ENCODE measurements at places on chromosomes 2 and 18.

GRCh38 chr2:216713691-216714336 lies 18.5 kb upstream of the IGFBP5 start:
- no peak for DNase-seq

GRCh38 chr2:217667512-217667911 lies 335.3 kb downstream of the TNS1 start:
- no peak for DNase-seq

DNA sequence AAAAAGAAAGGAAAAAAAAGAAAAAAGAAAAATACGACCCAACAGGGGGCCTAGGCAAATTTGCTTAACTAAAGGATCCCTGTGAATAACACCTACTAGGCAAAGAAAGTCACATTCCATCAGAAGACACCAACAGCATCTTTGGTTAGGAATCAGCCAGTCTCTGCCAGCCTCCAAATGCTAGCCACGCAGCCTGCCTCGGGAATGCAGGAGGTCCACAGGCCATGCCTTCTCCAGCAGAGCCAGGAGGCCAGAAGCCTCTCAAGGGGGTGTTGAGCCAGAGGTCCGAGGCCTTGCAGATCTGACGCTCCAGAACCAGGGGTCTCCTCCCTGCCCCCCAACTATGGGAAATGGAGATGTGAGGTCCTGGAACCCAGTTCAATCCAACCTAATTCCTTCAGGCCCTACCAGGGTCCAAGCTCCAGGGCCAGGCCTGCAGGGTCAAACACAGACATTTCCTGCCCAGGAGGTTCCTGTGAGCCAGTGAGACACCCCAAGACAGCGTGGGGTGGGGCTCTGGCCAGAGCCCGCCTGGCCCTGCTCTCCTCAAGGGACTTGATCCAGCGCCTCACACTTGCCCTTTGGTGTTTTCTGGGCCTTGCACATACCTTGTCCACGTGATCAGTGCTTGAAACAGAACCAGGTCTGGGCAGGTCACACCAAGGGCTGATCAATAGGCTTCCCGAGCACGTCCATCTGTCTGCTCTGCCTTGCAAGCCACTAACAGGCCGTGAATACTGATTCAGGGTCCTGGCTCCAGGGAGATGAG lies 289.6 kb upstream of the ID2 start:
- DNase-seq, result no peak

GRCh38 chr2:191597186-191597751 lies 80.7 kb upstream of the NABP1 start:
- no peak for DNase-seq

- DNase-seq, result no peak
Measured at GRCh38 chr2:187497858-187498463, 49.9 kb upstream of the CALCRL start.

- DNase-seq, result no peak
Measured at GRCh38 chr18:57209713-57210106, 62.8 kb downstream of the BOD1L2 start.

- no peak for DNase-seq
Measured at GRCh38 chr2:196515051-196515450, 124.5 kb upstream of the CCDC150 start.

DNA sequence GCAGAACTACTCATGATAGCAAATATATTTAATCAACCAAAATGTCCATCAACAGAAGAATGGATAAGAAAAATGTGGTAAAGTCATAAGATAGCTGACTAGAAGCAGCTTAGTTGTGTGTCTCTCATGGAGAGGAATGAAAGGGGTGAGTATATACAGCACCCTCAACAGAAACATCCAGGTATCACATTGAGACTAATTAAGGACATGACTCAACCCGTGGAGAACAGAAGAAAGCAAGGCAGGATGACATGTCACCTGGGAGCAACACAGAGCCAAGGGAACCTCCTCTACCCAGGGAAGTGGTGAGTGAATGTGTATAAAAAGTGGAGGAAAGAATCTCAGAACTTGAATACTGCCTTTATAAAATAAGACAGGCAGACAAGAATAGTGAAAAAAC lies 1695.0 kb upstream of the CELF4 start:
- DNase-seq, result no peak

GRCh38 chr2:226227341-226227740 lies 572.3 kb downstream of the IRS1 start:
- no peak for DNase-seq

- DNase-seq, result no peak
Measured at GRCh38 chr18:40148960-40149359, 1806.1 kb upstream of the PIK3C3 start.

GRCh38 chr2:162887087-162887486 lies 48.5 kb upstream of the KCNH7 start:
- DNase-seq, result no peak

- no peak for DNase-seq
Measured at GRCh38 chr2:191358325-191359025, 113.3 kb downstream of the MYO1B start.

DNA sequence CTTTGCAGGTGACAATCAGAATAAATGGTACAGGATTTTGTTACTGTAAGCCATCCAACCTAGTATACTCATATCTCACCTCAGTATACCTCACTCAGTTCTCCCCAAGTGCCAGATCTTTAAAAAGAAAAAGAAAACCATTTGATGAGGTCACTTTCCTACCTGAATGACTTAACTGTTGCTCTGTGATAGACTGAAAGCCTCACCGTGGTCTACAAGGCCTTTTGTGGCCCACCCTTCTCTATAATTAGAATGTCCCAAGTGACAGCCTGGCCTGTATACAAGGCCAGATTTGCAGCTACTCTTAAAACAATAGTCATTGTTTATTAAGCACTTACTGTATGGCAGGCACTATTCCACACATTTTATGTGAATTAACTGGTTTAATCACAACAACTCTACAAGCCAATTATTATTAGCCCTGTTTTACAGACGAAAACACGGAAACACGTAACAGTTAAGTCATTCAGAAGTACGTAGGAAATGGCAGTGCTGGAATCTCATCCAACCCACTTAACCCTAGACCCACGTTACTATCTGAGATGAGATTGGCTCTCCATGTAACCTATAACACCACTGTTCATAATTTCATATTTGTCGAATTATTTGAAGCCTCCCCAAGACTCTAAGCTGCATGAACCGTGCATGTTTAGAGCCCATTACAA lies 28.3 kb downstream of the PKP4 start:
- no peak for DNase-seq

DNA sequence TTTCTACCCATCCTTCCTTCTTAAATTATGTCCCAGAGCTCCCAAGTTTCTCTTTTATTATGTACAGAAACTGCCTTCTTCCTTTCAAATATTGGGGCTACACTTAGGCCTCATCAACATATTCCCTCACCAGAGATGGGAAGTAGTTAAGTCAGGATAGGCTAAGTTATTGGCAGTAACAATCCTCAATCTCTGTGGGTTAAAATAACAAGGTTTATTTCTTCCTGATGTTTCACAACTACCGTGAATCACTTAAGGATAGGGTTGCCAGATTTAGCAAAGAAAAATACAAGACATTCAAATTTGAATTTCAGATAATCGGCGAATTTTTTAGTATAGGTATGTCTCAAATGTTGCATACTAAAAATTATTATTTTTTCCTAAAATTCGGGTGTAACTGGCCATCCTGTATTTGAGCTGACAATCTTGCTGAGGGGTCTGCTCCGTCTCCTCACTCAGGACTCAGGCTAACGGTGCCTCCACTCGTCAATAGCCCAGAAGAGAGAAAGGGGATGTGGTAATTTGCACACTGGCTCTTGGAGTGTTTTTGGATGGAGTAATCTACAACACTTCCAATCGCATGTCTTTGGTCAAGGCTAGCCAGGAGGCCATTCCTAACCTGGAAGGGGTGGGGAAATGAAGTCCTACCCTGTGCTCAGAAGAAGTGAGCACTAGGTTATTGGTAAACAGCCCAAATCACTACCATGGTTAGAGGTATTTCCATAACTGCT lies 91.7 kb downstream of the ACTR3 start:
- no peak for DNase-seq

DNA sequence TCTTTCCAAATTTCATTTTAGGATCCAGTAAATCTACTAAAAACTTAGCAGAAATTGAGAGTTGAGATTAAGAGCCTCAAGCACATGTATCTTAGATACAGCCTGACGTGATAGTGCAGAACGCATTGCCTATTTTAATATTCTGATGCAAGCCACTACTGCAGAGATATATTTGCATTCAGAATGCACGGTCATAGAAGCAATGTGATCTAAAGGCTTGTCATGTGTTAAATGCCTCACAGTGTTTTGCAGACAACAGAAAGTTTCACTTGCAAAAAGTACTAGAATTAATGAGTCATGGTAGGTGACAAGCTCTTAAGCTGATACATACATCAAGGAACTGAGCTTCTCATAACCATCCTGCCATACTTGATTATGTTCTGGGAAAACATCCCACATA lies 886.7 kb upstream of the CHAC2 start:
- no peak for DNase-seq

GRCh38 chr2:19123556-19123955 lies 234.9 kb downstream of the OSR1 start:
- DNase-seq, result no peak

DNA sequence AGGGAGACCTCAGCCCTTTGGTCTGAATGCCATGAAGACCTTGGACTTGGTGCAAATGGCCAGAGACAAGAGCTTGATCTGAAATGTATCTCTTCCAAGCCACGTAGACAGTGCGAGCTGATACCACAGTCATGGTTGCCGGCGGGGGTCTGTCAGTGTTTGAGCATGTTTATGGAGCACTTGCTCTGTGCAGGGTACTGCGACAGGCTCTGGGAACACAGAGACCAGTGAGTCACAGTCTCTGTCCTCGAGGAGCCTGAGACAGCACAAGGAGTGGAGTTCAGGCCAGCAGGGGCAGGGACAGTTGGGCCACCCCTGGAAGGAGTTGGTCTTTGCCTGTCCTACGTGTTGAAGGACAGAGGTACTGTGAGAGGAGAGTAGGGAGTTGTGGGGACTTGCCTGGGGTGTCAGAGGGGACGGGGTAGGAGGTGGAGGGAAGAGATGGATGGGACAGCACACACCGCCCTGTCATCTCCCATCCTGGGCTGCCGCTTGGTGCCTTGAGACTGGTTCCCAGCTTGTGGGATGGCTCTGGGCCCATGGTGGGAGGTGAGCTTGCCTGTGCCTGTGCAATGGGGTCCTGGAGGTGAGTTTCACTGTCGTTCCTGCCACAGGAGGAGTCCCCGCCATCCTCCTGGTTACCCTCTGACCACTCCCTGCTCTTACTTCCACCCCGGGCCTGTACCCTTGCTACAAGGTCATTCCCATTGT lies 39.5 kb downstream of the ATP6V1C2 start:
- no peak for DNase-seq

DNA sequence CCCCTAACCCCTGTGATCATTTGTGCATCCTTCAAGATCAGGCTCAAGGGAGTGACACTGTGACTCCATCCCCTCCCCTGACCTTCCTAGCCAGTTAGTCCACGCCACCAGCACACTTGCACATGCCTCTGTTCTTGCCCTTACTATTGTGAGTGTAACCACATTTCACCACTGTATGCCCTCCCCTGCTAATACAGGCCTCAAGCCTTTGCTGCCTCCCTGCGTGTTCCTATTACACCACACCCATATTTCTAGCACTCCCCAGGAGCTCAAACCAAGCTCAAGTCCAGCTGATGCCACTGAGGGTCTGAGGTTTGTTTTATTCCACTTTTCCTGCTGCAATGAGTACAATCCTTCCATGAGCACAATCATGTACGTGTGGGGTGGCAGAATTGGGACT lies 288.9 kb upstream of the FBXO11 start:
- DNase-seq, result no peak

DNA sequence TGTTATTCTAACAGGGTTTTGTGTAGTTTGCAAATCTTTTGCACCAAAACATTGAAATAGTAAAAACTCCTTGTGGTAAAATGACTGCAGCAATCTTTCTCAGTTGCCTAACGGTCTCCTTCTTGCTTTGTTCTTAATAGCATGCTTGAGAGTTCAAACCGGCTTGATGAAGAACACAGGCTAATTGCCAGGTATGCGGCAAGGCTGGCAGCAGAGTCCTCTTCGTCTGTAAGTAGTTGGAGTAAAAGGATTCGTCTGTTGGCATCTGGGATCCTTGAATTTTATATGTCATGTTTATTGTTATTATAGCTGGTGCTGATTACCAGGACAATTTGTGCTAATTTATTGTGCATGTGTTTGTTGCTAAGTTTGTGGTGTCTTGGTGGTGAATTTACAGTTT lies 138.1 kb downstream of the DTNA start:
- no peak for DNase-seq

- no peak for DNase-seq
Measured at GRCh38 chr2:199836943-199837342, 14.0 kb downstream of the FTCDNL1 start.

DNA sequence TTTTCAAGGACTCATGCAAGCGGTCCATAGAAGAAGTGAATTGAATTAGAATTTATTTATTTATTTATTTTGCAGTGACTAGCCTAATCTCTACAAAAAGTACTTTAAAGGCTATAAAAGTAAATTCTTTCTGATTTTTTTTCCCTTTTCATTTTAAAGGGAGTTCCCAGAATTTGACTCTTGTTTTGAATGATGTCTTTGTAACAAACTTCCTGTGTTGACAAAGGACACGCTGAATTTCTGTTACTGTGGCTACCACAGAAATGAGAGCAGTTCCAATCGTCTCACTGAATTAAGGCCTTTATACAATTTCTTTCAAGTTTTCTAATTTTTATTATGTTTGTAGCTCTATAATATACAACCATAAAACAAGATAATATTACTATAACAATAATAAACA lies 46.3 kb upstream of the LPIN2 start:
- DNase-seq, result no peak

DNA sequence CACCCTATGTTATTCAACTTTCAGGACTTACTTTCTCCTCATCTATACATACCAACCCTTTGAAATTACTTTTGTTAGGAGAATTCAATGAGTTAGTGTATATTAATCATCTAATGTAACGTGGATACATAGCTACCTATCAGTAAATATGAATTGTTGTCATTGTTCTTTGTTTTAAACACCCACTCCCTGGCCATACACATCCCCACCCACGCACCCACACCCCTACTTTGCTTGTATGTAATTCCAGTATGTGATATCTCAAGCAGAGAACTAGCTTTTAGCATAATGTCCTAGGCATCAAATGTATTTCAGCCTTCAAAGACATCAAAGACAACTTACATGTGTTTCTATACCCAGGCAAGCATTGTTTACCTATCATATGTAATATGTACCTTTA lies 129.2 kb downstream of the MAP4K4 start:
- no peak for DNase-seq

- no peak for DNase-seq
Measured at GRCh38 chr18:62323483-62324180, 1.5 kb upstream of the TNFRSF11A start.

GRCh38 chr2:80326214-80326613 lies 21.7 kb upstream of the LRRTM1 start:
- DNase-seq, result no peak

DNA sequence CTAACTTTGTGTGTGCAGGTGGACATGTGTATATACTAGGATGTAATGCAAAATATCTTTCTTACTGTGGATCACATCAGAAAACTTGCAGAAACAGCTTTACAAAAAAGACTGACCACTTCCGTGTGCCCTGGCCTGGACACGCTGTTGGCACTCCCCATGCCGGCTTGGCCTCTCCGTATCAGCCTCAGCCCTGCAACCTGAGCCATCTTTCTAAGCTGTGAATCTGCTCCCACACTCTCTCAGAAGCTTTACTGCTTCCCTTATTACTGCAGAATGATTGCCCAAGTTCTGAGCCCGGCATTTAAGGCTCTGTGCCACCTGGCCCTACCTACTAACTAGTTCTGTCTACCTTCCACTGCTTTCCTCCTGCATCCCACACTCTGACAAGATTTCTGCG lies 37.8 kb downstream of the MYO7B start:
- no peak for DNase-seq

Measured in activated CD8-positive, alpha-beta memory T cell treated with anti-CD3 and anti-CD28 coated beads, Interleukin-2, amount 50 U/mL, for 4 hours (primary cell).